G401 (cell line): ENCODE measurements at places on chromosomes 13 and 19.

DNA sequence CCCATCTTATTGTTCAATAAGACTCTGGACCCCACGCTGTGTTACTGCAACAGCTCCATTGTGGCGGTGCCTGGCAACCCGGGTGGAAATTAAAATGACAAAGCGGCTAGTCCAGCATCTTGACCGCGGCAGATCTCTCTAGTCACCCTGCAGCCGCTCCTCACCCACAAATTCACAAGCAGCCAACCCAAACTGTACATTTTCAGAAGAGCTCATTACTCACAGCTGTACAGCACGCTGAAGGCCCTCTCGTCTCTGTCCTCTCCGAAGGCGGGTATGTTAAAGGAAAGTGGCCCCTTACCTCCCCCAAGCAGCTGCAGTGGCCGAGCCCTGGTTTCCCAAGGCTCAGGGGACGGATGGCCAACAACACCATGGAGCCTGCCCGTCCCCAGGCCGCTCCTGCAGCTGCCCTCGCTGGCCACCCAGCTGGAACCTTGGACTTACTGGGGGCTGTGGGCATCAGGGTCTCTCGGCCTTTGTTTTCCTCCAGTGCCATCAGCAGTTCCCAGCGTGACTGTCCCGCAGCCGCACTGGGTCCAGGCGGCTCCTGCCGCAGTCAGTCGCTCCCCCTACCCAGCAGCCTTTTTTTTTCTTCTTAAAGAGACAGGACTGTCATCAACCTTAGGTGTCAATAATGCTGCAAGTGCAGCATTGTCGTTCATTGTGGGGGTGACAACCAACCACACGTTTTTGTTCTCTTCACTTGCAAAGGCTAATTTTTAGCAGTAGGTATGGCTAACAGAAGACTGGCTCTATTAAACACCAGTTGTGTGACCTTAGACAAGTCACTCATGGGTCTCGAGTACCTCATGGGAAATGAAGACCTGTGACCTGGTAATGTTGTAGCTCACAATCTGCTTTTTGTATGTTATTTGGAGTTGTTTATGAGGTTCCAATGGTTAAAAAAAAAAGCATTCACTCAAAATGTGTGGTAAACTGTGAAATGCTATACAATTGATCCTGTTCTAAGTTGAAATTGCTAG, at the start of gene SACS:
TSS of gene SACS (minus strand) at position 532 of the 983 bp plus-strand sequence. CDS start 22,463 bp downstream, outside the sequence.
- DNase-seq: peak; percentile 69

GRCh38 chr13:52128714-52129700, at the start of gene NEK5:
TSS of gene NEK5 (minus strand) at chr13:52129073. CDS start at chr13:52127482, 1,591 bp downstream.
- DNase-seq: peak; percentile 44

DNA sequence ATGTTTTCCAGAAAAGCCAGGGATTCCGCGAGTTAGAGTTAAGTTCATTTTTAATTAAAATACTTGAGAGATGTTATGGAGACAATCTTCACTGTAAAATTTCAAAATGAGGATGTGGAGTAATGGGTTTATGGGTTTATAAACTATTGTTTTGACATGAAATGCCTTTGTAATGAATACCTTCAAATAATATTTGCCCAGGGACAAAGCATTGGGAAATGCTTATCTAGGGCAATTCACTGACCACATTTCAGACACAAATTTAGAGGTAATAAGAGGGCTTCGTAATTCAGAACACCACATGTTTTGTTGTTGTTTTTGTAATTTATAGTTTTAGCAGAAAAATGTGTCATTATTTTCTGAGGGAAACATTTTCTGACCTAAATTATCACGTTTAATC, 241.1 kb upstream of the ATXN8OS start:
- DNase-seq: no peak

GRCh38 chr13:108964606-108965005, 335.2 kb downstream of the MYO16 start:
- no peak for DNase-seq

GRCh38 chr19:12092956-12093355, 28.4 kb downstream of the ZNF844 start:
- no peak for DNase-seq

- DNase-seq: no peak
These were observed 3.5 kb downstream of the CCDC169 start for GRCh38 chr13:36294096-36294495.

- DNase-seq: no peak
These were observed 56.8 kb downstream of the TNFSF13B start for GRCh38 chr13:108326309-108326708.

DNA sequence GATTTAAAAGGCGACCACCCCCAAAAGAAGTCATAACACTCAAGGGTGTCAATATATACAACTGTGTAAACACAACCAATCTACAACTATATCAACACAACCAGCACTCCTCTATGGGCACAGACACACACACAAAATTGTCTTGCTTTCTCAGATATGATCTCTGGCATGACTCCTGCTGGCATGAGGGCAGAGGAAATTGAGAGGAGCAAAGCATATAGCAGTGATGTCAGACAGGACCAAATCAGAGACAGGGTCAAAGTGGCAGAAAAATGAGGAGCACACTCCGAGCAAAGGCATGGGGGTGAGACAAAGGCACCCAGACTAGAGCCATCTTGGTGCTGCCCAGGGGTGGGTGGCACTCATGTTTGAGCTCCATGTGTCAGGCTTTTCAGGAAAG, 9.6 kb downstream of the IRGQ start:
- DNase-seq: no peak

GRCh38 chr19:41014643-41015042, 23.6 kb downstream of the CYP2B6 start:
- no peak for DNase-seq

GRCh38 chr13:79128158-79128557, 277.9 kb downstream of the RBM26 start:
- no peak for DNase-seq

DNA sequence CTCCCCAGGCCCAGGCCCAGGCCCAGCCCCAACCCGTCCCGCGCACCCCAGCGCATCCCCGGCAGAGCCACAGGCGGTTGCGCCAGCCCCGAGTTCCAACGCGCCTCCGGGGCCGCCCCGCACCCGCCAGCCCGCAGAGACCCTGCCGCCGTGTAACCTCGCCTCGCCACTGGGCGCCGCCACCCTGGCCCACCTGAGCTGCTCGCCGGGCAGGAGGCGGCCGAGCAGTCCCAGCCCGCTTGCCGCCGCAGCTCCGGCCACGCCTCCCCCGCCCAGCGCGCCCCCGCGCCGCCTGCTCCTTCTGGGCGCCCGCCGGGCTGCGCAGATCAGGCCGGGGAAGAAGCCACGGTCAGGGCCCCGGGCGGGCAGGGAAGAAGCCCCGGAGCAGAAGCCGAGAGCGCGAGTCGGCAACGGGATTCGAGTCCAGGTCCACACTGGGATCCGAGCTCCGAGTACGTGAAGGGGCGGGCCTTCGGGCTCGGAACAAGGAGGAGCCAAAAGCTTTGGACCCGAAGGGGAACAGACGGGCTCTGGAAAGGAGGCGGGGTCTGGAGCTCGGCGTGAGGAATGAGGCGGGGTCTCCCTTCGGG, at the start of gene MBOAT7:
TSS of gene MBOAT7 (minus strand) at position 436 of the 590 bp plus-strand sequence. CDS start 1,072 bp downstream, outside the sequence.
- DNase-seq: no peak

GRCh38 chr19:6021878-6022569, 44.1 kb upstream of the RANBP3 start:
- peak; percentile 76 for DNase-seq

- no peak for DNase-seq
These were observed 802.7 kb downstream of the PCDH9 start for GRCh38 chr13:66427458-66427861.

- no peak for DNase-seq
These were observed 673 bp downstream of the CTU1 start for GRCh38 chr19:51107406-51108065.

- peak; percentile 22 for DNase-seq
These were observed 6.1 kb upstream of the KANK2 start for GRCh38 chr19:11203194-11204075.

GRCh38 chr13:33636955-33637670, 180.8 kb upstream of the RFC3 start:
- no peak for DNase-seq

DNA sequence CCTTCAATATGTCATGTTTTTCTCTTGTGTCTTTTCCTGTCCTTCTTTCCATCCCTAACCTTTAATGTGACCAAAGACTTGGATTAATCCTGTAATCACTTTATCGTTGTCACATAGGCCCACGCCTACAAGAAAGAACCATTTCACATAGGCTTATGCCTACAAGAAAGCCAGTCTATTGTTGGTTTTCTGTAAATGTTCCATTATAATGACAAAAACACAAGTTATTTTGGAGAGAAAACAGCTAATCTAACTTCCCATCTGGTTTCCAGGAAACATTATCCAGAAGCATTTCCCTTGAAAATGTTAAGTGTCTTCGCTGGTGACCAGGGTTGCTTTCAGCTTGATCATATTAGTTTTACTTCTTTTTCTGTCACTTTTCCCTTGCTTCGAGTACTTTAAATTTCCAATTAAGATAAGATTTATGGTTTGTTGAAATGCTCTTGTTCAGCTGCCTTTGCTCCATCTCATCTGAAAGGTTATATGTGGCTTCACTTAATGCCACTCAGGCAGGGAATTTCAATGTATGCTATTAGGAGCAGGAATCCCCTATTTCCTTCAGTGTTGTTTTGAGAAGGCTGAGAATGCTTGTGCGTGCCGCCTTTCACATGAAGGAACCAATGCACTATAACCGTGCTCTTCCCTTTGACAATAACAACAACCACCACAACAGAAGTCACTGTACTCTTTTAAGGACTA, 708.2 kb downstream of the EFNB2 start:
- DNase-seq: no peak

DNA sequence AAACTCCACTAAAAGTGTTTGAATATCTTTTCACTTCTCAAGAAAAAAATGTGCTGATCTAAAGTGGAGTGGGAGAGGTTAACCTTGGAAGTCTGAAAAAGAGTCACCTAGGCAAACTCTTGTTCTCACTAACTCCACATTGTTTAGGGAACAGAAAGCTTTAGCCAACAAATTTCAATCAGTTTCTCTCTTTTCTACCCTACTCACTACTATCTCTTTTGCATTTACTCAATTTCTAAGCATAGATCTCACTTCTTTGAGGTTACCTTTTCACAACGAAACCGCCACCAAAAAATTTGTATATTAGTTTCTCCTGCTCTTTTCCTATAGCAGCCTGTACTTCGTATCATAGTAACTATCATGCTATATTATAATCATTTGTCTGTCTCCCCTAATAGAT, 6.3 kb downstream of the NHLRC3 start:
- DNase-seq: no peak
